ENCODE measurements at places on chromosomes 12 and 14.

GRCh38 chr12:80262346-80262745 lies 163.0 kb downstream of the OTOGL start:
- no peak for DNase-seq

DNA sequence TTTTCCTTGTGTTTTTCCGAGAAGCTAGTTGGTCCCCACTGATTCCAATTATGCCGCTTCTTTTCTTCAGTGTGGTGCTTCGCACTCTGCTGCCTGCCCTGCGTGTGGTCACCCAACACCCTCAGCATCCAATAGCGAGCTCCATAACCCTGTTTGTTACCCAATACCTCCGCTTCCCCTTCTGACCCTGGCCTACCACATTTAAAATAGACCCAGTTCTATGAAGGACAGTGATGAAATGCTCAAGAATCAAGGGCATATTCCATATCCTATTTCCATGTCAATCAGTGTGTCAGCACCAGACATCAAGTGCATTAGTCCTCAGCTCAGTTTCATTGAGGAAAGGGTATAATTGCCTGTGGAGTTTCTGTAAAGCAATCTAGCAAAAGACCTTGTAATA lies 9.5 kb downstream of the NDRG2 start:
- no peak for DNase-seq

DNA sequence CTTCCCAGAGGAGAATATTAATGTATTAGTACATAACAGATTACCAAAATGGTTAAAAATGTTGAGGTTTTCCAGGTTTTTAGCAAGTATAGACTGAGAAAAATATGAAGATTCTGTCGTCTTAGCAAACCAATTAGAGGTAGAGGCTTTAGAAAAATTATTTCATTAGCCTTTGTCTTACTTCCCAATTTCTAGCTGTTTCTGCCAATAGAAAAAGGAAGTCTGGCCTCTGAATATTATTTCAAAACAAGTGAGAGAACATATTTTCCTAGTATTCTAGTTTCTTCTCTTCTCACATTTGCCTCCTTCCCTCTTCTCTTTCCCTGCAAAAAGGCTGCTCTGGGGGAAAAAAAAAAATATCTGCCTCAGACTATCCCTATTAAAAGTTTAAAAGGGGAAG lies 16.4 kb downstream of the IPO8 start:
- DNase-seq, result no peak

DNA sequence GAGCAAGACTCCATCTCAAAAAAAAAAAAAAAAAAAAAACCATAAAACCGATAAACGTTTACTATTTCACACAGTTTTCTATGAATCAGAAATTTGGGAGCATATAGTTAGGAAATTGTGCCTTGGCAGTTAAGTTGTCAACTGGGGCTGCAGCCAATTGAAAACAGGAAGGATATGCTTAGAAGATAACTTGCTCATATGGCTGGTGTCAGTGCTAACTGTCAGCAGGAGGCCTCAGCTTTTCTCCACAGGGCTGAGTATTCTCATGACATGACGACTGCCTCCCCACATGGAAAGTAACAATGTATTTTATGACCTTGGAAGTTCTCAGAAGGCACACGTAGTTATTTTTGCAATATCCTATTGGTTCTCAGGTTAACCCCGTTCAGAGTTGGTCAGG lies 29.6 kb upstream of the OR5AU1 start:
- no peak for DNase-seq

DNA sequence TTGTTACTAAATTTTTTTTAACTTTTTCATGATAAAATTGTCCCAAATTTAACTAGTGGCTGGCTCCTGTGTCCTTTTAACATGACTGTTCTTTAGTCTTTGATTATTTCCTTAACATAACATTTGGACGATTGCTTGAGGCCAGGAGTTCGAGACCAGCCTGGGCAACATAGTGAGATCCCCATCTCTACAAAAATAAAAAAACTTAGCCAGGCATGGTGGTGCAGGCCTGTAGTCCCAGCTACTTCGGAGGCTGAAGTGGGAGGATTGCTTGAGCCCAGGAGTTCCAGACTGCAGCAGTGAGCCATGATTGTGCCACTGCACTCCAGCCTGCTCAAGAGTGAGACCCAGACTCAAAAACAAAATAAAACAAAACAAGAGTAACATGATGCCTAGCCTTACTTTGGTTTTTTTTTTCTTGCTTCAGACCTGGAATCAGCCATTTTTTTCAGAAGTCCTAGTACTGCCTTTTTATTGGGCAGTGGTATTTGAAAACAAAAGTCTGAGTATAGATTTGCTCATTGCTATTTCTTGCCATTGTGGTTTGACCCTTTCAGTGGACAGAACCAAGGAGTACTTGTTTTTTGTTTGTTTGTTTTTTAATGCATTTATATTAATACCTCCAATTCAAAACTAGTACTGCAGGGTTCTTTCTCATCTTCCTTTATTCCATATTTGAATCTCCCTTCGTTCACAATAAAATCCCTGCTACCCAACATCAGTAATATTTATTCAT lies 4.8 kb downstream of the TOGARAM1 start:
- DNase-seq, result no peak

GRCh38 chr12:132422381-132423043 lies 67.4 kb upstream of the FBRSL1 start:
- DNase-seq, result no peak

DNA sequence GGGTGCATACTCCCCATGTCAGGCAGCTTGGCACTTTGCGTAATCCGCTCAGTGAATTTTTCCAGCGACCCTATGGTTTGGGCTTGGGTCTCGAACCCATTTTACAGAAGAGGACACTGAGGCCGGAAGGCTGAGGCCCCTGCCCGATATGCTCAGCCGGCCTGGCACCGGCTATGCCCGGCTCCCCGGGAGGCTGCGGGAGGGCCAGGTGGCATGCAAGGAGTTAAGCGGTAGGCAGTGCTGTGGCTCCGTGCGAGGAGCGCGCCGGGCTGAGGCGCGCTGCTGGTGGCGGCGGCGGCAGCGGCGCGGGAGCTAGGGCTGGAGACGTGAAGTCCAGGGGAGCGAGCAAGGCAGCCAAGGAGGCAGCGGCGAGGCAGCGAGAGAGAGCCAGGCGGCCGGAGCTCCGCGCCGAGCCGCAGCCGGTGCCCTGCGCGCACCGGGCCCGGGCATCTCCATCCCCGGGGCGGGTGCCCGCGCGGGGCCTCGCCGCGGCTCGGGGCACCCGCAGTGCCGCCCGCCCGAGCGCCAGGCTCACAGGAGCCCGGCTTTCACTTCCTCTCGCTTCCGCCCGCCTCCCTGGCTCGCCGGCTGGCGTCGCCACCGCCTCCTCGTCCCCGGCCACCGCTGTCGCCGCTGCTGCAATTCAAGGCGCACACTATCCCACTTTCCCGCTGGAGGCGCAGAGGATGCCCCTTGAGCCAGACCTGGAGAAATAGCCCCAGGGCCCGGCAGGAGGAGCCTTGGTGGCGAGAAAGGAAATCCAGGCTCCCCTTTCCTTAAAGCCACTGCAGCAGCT lies at the start of gene WSCD2:
Gene WSCD2 (plus strand): TSS at position 272 of the 796 bp plus-strand sequence. CDS start 66,545 bp downstream, outside the sequence.
- DNase-seq, result no peak

GRCh38 chr12:79482921-79483320 lies 207.8 kb downstream of the PAWR start:
- no peak for DNase-seq

- DNase-seq, result no peak
Observed at GRCh38 chr14:101963656-101964296, 597 bp upstream of the DYNC1H1 start.

DNA sequence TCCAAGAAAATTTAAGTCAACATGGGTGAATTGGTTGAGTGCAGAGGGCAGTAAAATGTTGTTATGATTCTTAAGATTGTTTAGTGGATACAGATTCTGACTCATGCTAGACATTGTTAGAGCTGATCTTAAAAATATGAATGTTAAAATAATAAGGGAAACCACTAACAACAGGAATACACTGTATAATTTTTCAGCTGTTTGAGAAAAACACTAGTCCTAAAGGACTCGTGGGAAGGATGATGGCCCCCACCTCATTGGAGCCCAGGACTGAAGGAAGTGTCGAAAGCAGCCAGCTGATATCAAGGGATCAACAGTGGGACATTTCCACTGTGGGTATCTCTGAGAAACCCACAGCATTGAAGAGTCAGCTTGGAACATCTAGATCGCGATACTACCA lies 82.9 kb upstream of the SCAF11 start:
- DNase-seq, result no peak

DNA sequence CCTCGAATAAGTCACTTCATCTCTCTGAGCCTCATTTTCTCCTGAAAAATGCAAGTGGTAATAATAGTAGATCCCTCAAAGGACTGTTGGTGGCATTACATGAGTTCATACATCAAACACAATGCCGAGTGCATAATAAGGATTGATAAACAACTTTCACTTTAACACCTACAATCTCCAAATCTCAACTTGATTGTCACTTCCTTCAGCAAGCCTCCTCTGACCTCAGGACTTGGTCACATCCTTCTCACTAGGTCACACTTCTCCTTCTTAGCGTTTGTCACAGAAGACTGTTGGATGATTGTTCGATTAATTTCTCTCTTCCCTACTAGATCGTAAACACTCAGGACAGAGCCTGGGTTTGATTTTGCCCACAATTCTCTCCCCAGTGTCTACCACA lies 7.9 kb upstream of the PRKAB1 start:
- no peak for DNase-seq

GRCh38 chr12:3087758-3088650 lies 10.8 kb downstream of the TSPAN9 start:
- DNase-seq, result no peak

DNA sequence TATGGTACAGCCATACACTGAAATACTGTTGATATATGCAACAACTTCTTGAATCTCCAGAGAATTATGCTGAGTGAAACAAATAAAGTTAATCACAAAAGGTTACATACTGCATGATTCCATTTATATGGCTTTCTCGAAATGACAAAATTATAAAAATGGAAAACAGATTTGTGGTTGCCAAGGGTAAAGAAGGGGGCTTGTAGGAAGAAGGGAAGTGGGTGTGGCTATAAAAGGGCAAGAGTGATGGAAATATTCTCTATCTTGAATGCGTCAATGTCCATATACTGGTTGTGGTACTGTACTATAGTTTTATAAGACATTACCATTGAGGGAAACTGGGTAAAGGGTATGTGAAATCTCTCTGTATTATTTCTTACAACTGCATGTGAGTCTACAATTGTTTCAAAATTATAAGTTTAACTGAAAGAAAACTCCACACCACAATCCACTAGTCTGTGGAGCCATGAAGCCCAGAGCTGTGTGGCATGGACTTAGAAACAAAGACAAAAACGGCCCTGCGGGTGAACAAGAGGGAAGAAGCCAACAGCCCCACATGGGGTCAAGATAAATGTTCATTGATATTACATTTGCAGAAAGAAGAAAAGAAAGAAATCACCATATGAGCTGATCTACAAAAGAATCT lies 18.3 kb upstream of the TSPAN11 start:
- no peak for DNase-seq

GRCh38 chr12:3905664-3906063 lies 32.5 kb upstream of the PARP11 start:
- DNase-seq, result no peak

All from H54 (cell line).